ENCODE measurements at places on chromosomes 1 and 21.

GRCh38 chr21:18204931-18205330, 39.7 kb upstream of the CHODL start:
- DNase-seq = no peak

DNA sequence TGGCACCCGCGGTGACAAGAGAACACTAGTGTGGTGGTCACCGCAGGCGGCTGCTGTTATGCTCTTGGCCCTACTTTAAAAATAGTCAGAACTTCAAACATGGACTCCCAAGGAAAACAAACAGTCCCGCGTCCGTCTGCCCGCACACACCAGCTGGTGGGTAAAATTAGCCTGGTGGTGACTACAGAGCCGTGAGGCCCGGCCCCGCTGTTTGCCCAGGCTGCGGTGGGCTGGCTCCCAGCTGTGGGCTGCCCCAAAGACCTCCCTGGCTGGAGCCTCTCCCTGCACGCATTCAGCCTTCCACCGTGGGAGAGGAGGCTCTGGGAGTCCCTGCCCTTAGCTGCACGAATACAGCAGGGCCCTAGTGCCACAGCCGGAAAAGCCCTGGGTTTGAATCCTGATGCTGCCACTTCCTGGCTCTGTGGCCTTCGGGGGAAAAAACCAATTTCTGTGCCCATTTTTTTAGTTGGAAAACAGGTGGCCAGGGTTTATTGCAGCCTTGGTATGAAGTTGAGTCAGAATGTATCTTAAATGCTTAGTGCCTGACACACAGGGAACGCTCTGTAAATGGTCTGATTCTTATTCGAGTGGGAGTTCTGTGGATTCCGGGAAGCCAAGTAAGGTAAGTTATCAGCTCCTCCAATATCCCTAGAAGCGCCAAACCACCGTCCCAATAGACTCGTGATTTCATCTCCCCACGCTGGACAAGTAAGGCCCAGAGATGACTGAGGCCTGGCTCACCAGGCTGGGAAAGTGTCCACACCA, 58.2 kb downstream of the ALPL start:
- no peak for DNase-seq

- no peak for DNase-seq
Observed at GRCh38 chr1:119964673-119965363, 68.5 kb upstream of the ADAM30 start.

DNA sequence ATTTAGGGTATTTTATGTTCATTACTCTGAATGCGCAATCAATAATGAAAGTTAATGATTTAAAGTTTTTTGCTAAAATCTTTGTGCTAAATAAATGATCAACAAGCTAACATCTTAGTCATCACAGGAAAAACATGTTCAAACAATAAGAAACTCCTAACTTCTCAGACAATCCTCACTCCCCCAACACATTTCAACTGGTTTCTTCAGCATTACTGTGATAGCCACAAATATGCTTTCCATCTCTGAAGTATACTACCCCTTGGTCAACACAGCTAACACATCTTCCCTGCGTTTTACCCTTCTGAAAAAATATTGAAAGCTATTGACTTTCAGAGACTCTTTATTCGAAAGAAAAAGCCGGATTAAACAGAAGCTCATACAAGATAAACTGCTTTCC, 85.8 kb downstream of the ZNF644 start:
- DNase-seq = no peak

Data from cortex of kidney (tissue), 1 donor.